ENCODE measurements at places on chromosomes 11 and 22.
A peak's percentile ranks its signal among the peaks of the same experiment; 100 is the strongest.

DNA sequence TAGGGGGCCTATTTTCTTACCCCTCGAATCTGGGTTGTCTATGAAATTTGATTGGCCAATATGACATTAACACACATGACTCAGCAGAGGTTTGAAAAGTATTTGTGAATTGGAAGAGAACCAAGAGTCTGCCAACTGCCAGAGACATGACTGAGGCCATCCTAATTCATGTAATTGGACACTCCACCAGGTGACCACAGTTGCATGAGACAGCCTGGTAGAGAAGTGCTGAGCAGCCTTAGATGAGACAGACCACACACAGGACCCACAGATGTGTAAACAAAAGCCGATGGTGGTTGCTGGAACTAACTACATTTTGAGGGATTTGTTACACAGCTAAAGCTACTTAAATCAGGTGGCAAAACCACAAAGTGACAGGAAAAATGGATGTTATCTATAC is 855 bp upstream of the MS4A5 start:
- no peak for ATAC-seq

- no peak for ATAC-seq
Observed at GRCh38 chr22:34105461-34106062, 185.3 kb upstream of the LARGE1 start.

DNA sequence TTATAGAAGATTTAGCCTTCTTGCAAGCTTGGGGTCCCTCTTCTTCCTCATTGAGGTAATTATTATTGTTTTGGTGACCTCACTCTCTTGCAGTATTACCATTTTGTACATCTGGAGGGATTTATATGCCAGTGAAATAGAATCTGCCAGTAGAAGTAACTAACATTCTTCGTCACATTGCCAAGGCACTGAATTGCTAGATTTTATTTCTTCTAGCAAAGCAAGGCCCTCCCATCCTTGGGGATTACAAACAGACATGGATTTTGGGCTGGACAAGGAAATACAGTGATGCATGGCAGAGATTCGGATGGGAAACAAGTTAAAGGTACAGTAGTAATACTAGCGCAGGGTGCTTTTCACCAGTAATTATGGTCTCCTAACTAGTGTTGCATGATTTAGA is 7.8 kb downstream of the ADAMTS15 start:
- ATAC-seq, result no peak

DNA sequence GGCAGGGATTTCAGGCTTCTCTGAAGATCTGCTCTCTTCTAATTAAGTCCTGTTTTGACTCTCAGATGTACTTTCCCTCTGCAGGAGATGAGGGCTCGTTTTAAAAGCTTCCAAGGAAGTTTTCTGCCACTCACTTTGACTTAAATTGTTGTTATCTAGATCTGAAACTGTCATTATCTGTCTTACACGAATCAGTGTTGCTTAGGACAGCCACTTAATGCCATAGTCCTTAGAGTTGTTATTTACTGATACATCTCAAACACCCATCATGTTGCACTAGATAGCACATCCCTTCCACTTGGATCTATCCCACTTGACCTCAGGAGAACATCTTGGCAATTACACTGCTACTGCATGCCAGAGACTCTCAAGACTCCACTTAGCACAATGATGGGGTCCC is 86.9 kb upstream of the FAT3 start:
- ATAC-seq, result no peak

DNA sequence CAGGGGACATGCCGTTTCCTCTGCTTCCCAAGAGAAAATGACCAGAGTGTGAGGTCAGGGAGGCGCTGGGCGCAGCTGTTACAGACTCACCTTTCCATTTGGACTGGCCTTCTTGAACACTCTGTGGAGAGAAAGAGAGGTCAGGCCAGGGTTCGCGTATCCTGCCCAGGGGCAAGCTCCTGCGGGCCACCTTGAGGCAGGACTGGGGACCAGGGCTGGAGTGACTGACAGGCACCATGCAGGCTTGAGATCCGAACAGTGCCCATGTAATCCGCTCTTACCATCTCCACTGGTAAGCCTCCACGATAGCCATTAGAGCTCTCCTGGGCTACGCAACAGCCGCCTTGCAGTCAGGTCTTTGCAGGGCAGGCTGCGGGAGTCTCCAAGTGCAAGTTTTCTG is 49.3 kb downstream of the TPBGL start:
- ATAC-seq, result no peak

- no peak for ATAC-seq
Observed at GRCh38 chr11:74951226-74951625, 2.2 kb downstream of the SPCS2 start.

DNA sequence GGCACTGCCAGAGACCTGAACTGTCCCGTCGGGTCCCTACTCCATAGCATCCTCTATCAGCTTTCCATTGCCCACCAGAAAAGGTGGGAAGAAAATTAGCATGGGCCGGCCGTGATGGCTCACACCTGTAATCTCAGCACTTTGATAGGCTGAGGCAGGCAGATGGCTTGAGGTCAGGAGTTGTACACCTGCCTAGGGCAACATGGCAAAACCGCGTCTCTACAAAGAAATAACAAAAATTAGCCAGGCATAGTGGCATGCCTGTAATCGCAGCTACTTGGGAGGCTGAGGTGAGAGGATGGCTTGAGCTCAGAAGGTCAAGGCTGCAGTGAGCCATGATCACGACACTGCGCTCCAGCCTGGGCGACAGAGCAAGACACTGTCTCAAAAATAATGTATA is 3.5 kb downstream of the SLC25A18 start:
- no peak for ATAC-seq

GRCh38 chr11:71245601-71246391 is 6.6 kb downstream of the SHANK2 start:
- no peak for ATAC-seq

- peak; percentile 87 for ATAC-seq
Observed at GRCh38 chr11:27124514-27125264, 84.1 kb downstream of the BBOX1 start.

- ATAC-seq, result no peak
Observed at GRCh38 chr22:50734343-50734771, 3.6 kb upstream of the ACR start.

GRCh38 chr22:46273432-46274148 is 5.8 kb downstream of the TTC38 start:
- ATAC-seq, result no peak

DNA sequence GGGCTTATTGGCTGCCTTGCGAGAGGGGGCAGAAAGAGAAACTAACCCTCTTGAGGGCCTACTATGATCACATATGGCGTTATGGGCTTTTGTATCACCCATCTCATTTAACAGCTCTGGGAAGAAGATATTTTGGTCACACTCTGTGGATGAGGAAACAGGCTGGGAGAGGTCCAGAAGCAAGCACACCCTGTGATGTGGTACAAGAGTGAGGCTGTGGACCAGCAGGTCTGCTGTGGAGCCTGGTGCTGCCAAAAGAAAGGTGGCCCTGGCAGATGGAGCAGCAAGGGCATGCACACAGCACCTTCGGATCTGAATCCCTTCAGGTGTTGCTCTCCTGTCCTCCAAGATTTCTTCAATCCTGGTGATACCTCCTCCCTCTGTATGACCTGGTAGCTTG is 64.1 kb downstream of the KCNC1 start:
- no peak for ATAC-seq

GRCh38 chr11:63682066-63683021 is 1.0 kb downstream of the RTN3 start:
- ATAC-seq, result peak; percentile 52

DNA sequence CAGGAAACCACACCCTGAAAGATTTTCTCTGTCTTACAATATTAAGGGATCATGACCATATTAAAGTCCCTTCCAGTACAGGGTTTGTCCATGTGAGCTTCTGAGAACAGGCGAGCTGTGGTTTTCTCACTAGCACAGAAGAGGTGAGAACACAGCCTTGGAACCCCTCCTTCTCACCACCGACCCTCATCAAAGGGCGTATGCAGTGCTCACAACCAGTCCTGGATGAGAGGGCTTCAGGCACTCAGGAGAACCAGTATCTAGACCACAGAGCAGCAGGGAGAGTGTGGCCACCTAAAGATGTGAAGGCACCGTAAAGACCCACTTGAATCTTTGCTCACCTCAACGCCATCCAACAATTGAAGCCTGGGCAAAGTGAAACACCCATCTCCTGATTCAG is 397.0 kb downstream of the ETS1 start:
- ATAC-seq, result no peak

All from SK-N-SH treated with all-trans-retinoic acid at 6 μM for 48 hours (cell line).